ENCODE measurements at places on chromosomes 1 and 21.

GRCh38 chr1:35580949-35581388, 7.9 kb downstream of the TFAP2E start:
- H3K27ac ChIP-seq, result no peak overlapping the region
- no peak overlapping the region for H3K4me3 ChIP-seq
- peaks cover 2% of the 10 kb centered on the region for H3K27me3 ChIP-seq
- no peak for DNase-seq

GRCh38 chr1:43319288-43319687, 18.3 kb upstream of the MPL start:
- H3K36me3 ChIP-seq, result no peaks in the 10 kb centered on the region
- peaks cover 2% of the 10 kb centered on the region for H3K4me1 ChIP-seq
- no peak overlapping the region for H3K27ac ChIP-seq
- H3K4me3 ChIP-seq, result no peak overlapping the region
- H3K27me3 ChIP-seq, result no peaks in the 10 kb centered on the region

DNA sequence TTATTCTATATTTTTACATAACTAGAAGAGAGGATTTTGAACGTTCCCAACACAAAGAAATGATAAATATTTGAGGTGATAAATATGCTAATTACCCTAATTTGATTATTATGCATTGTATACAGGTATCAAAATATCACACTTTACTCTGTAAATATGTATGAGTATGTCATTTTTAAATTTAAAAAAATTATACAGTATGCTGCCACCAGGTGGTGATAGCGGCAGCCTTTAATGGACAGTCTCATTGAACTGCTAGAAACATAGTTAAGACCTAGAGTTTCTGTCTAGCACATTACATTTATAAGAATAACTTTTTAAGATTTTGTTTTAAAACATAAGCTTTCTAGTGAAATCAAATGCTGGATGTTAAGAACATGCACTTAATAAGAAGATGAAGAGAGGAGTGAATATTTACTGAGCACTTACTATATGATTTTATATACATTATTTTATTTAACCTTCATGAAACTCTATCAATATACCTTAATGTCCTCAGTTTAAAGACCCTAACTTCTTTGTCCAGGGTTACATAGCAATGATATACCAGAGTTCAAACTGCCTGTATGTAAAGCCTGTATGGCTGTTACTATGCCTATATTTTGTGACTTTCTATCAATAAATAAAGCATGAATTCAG, 207.1 kb downstream of the NUF2 start:
- no peaks in the 10 kb centered on the region for H3K4me1 ChIP-seq
- H3K27ac ChIP-seq, result no peak overlapping the region
- H3K4me3 ChIP-seq, result no peak overlapping the region
- H3K36me3 ChIP-seq, result no peaks in the 10 kb centered on the region
- H3K27me3 ChIP-seq, result peaks cover 2% of the 10 kb centered on the region

DNA sequence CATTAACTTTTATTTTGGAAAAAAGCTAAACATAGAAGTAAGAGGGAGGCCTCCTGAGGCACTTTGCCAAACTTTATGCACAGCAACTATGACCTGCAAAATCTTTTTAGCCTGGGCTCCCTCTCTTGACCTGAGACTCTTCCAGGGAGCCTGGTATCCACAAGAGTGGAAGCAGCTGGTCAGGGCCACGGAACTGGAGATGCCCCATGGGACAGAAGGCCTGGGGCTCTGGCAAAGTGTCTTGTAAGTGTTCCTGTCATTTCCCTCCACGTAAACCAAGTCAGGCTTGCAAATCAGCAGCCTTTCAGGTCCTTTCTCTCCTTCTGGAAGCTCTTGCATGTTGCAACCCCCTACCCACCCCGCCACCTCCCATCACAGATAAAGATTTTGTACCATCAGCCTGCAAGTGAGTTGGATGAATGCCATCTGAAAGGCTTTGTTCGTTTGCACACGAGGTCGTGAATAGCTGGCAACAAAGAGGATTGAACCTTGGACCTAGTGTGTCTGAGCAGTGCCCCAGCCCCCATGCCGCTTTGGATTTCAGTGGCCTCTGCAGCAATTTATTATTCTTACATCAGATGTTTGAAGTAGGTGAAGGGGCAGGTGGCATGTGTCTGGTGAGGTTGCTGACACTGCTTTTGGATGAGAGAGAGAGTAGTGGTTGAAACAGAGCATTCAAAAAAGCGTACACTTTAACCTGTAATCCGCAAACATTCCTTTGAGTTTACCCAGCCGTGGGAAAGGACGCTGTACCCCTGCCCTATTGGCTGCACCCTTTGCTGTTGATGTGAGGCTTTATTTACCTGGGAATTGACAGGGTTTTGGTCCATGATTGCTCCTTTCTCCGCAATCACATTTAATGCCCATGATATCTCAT, 91.6 kb downstream of the GALNT2 start:
- H3K27ac ChIP-seq, result peak overlapping the region; percentile 41
- DNase-seq, result no peak
- H3K4me3 ChIP-seq, result no peak overlapping the region
- no peaks in the 10 kb centered on the region for H3K27me3 ChIP-seq
- peaks cover 9% of the 10 kb centered on the region for H3K36me3 ChIP-seq
- H3K4me1 ChIP-seq, result peaks cover 50% of the 10 kb centered on the region

- peak overlapping the region; percentile 32 for H3K4me3 ChIP-seq
- peaks cover 8% of the 10 kb centered on the region for H3K36me3 ChIP-seq
- peak; percentile 49 for DNase-seq
- peak overlapping the region; percentile 71 for H3K27ac ChIP-seq
- H3K4me1 ChIP-seq, result peaks cover 28% of the 10 kb centered on the region
- H3K27me3 ChIP-seq, result peaks cover 4% of the 10 kb centered on the region
Observed at GRCh38 chr1:181159451-181160140, 71.1 kb downstream of the IER5 start.
